Renal cortex interstitium (tissue), 15 donors: ENCODE measurements at places on chromosomes 1 and 21.
A peak's percentile ranks its signal among the peaks of the same experiment; 100 is the strongest.

DNA sequence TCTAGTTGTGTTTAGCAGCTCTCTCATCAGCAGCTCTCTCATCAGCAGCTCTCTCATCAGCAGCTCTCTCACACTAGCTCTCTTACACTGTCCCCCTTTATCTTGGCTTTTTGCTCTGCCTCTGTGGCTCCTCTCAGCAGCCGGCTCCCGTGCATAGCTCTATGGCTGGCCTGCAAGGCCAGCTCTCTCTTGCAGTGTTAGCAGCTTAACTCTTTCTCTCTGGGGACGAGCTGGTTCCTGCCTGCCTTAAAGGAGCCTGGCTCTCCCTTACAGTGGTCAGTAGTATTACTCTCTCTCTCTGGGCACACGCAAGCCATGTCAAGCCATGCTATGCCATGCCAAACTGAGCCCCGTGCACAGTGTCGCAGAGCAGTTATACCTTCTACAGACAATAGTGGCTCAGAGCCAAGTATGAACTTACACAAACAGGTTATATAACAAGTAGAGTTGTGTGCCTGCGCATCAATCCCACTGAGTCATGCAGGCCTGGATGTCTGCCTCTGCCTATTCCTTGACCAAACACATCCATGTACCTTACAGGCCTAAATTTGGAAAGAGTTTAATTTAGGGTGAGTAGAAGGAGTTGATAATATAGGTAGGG, 295.9 kb downstream of the TPR start:
- no peak for DNase-seq

- no peak for DNase-seq
Observed at GRCh38 chr21:17981060-17981740, 162.0 kb upstream of the C21orf91 start.

- peak; percentile 67 for DNase-seq
Observed at GRCh38 chr1:38746402-38746935, 113.1 kb downstream of the RRAGC start.

GRCh38 chr1:20008391-20008841, 29.0 kb upstream of the PLA2G2A start:
- DNase-seq, result no peak

DNA sequence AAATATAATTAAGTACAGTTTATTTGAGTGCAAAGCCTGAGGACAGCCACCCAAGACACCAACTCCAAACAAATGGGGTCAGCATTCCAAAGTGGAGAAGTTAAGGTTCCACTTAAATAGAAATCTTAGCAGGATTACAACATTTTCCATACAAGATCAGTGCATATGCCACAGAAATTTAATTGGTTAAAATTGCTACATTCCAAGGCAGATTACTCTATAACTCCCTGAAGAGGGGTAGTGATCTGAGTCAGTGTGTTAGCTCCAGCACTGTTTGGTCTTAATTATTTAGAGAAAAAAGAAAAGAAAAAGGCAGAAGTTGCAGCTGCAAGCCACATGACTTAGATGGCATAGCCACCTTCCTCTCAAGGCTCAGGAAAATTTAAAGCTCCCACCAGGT, 297.5 kb downstream of the HHIPL2 start:
- DNase-seq, result no peak

DNA sequence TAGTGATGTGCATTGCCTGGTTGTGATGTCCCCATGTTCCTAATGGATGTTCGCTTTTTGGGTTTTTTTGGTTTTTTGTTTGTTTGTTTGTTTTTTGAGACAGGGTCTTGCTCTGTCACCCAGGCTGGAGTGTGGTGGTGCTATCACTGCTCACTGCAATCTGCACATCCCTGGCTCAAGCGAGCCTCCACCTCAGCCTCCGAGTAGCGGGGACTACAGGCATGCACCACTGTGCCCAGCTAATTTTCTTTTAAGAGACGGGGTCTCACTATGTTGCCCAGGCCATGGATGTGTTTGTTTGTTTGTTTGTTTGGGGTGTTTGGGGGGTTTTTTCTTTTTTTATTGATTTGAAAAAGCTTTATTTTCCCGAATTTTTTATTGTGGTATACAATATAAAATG, 2.1 kb downstream of the COL6A2 start:
- no peak for DNase-seq

DNA sequence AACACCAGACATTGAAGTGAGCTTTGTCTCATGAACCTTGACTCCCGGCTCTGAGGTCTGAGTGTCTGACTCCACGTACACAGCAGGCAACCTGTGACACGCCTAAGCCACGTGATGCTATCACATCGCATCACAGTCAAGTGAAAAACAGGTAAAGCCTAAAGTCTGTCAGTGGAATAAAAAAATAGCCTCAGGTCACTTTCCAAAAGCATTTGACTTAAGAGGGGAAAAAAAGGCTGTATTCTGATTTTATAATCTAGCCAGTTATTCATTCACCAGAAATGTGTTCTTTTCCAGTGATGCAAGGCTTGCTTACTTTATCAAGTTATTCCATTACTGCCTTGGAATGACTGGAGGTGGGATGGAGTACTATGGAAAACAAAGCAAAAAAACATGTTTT, 163.2 kb upstream of the HMCN1 start:
- DNase-seq, result no peak

GRCh38 chr21:42164818-42165217, 54.1 kb upstream of the ABCG1 start:
- DNase-seq, result no peak

GRCh38 chr1:52366517-52366827, 467 bp upstream of the CC2D1B start:
- DNase-seq, result no peak

DNA sequence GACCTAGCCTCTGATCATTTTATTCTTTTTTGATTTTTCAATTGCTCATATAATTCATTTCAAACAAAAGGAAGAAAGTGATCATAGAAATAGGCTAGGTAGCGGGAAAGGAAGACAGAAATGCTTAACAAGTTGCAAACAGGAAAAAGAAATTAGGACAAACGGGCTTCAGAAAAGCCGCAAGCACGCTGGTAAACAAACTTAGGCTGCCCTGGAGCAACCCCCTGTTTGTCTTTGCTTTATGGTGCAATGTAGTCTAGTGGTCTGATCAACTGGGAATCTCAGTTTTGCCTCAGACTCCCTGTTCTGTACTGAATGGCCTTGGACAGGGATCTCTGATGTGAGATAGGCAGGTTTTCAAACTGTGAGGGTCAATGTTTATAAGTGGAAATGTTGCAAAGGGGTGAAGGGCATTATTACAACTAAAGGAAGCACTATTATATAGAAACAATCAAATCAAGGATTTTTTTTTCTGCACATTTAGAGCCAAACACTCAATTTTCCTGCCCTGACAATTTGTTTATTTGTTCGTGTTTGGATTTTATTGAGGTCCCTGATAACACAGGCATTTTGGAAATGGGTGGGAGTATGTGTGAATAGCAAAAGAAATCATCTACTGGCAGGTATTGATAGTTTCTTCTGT, 146.8 kb upstream of the NRIP1 start:
- DNase-seq, result no peak

- no peak for DNase-seq
Observed at GRCh38 chr1:112889052-112889768, 66.8 kb downstream of the SLC16A1 start.

DNA sequence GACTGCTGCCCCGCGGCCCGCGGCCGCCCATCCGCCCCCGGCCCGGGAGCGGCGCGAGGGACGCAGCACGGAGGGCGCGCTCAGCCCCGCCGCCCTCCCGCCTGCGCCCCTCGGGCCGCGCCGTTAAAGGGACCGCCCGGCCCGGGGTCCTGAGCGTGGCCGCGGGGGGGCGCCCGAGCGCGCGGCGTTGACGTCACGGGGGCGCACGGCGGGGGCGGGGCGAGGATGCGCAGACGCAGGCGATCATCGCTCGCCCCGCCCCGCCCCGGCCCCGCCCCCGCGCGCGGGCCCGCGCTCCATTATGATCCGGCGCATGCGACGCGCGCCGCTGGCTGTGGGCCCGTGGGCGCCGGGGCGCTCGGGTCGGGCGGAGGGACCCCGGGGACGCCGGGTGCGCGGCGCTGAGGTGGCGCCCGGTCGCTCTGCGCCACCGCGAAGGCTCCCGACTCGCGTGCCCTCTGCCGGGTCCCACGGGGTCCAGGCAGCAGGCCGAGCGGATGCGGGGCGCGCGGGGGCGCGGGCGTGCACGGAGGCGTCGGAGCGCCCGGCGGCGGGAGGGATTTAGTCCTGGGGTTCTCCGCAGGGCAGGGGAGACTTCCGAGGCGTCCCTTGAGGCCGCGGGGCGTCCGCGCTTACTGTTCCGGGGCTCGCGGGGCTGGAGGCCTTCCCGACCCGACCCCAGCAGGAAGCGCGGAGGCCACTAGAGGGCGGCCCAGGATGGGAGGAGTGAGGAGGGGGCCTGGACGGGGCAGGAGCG, at the start of gene DVL1:
TSS of gene DVL1 (minus strand) at position 163 of the 757 bp plus-strand sequence. CDS start 353 bp downstream, outside the sequence.
- no peak for DNase-seq

DNA sequence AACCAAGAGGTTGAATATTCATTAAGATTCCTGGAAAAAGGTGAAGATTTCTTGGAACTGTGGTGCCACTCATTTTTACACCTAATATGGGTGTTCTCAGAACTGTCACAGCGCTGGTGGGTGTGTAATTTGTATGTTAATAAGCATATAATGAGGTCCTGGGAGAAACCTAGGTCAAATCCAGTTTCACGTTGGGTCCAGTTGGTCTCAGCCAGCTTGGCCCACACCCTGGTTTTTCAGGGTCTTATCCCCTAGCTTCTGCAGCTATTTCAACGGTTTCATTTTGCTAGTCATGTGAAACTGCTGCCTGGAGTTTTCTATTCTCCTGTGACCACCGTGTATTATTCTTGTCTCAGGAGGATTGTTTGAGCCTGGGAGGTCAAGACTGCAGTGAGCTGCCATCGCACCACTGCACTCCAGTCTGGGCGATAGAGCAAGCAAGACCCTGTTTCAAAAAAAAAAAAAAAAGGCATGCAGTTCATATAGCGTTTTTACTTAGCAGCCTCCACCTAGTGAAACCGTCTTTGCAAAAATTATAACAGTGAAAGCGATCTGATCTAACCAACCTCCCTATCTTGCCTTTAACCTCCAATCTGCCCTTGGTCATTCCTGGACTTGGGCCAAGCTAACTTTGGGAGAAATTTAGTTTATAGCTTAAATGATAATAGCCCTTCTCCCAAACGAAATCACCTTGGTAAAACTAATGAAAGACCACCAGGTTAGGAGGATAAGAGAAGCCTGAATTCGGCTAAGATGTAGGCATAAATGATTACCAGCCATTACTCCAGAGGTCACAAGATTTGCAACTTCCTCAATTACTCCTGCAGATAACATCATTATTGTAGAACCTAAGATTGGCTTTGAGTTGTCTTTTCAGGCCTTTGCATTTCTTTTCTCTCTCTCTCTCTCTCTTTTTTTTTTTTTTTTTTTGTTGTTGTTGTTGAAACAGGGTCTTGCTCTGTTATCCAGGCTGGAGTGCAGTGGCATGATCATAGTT, 44.0 kb downstream of the PTAFR start:
- DNase-seq, result peak; percentile 24

GRCh38 chr21:36516281-36516680, 36.4 kb upstream of the CLDN14 start:
- no peak for DNase-seq

DNA sequence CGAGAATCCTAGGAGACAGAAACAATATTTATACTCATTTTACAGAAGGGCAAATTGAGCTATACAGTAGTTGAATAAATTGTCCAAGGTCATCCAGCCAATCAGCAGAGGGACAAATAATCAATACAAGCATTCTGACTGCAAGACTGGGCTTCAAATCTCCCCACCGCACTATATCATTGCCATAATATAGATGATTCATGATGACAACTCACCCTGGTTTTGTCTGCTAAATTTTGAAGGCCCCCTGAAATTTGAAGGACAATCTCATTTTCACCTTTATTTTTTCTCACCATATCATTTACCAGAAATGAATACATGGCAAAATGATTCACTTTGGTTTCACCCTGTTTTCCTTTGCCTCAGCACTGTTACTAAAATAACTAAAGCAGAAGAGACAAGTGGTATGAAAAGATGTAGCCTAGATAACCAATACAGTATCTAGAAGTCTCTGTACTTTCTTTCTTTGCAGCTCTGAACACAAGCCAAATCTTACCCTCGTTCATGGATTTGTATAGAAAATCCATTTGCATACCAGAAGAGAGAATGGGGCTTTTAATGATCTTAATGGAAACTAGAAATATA, 292.5 kb downstream of the TTLL7 start:
- DNase-seq, result no peak

DNA sequence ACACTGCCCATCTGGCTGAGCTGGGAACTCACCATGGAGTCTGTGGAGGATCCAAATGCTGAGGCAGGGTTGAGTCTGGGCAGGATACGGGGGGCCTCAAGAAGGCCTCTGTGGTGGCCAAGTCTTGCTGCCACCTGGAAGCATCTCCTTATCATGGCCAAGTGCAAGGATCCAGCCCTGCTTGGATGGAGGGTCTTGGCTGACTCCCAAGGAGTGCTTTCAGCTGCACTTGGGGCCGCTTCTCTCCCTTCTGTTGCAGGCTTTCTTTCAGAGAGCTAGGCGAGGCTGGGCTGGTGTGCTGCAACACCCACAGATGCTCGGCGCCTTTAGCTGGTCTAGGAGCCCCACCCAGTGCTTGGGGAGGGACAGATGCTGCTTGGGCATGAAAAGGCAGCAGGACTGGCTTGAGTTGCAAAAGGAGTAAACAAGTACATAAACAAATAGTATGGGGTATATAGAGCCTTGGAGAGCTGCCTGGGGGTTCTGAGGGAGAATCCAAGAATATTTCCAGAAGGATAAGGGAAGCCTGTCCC, at the start of gene THEM5:
TSS of gene THEM5 (minus strand) at position 302 of the 533 bp plus-strand sequence. CDS start at position 155, 147 bp downstream.
- DNase-seq, result no peak

DNA sequence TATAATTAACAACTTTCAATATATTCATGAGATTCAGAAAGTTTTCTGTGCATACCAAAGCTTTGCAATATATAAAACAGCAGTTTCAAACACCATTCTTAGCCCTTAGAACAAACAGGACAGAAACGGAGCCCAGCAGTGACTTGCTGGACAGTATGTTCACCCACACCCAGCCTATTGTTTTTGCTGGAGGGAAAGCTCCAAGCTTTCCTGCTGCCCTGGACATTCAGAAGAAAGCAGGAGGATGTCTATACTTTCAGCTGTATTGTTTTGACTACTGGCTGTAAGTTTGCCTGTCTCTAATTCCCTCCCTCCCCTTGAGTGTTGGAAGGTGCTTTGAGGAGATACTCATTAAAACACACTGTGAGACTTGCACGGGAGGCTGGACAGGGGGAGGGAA, 9.6 kb downstream of the DENND2C start:
- no peak for DNase-seq

DNA sequence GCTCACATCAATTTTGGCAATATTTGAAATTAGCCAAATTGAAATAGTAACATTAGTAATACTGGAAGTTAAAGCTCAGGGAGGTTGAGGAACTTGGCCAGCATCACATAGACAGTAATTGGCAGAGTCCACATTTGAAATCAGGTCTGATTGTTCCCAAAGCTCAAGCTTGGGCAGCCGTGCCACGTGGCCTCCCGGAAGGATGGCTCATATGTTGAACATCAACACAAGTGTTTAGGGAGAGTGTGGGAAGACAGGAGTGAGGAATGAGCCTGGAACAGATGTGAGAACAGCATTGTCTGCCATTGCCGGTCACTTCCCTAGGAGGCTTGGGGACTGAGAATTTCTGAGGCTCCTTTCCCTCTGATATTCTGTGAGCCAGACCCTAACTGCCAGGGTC, 40.2 kb upstream of the RBM15 start:
- DNase-seq, result no peak

- no peak for DNase-seq
Observed at GRCh38 chr1:208980605-208981004, 602.9 kb upstream of the CAMK1G start.

- DNase-seq, result peak; percentile 38
Observed at GRCh38 chr1:93079685-93080141, 630 bp downstream of the MTF2 start.
